Right ventricle myocardium inferior (tissue), 1 donor: ENCODE measurements at places on chromosomes 12 and 14.

GRCh38 chr14:79608446-79608845, 602.9 kb downstream of the DIO2 start:
- DNase-seq = no peak

GRCh38 chr14:99237288-99237687, 34.7 kb downstream of the BCL11B start:
- DNase-seq = peak; percentile 4

GRCh38 chr12:14910090-14910915, 24.6 kb upstream of the MGP start:
- DNase-seq = no peak

GRCh38 chr14:57634335-57634734, 140.7 kb upstream of the CCDC198 start:
- DNase-seq = no peak
